ENCODE measurements at places on chromosomes 11 and 22.

GRCh38 chr11:116649268-116649667 lies 123.5 kb downstream of the BUD13 start:
- DNase-seq = no peak

- no peak for DNase-seq
Observed at GRCh38 chr22:20430101-20430719, 7.4 kb downstream of the SCARF2 start.

- no peak for DNase-seq
Observed at GRCh38 chr11:48161951-48162884, 54.4 kb upstream of the OR4B1 start.

DNA sequence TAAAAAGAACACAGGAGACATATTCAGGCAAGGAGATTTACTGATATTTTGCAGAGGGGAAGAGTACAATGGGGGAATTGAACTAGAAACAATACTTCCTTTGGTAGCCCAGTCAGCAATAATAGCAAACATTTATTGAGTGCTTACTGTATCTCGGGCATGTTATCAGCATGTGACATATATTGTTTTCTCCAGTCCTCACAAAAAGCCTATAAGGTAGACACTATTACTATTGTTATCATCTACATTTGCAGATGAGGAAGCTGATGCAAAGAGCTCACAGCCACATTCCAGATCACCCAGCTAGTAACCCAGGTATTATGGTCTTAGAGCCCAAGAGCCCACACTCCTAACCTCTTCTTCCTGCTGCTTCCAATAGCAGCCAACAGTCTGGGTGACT lies 27.9 kb downstream of the NAV2 start:
- DNase-seq = no peak

- no peak for DNase-seq
Observed at GRCh38 chr11:80188076-80188627, 747.3 kb upstream of the TENM4 start.

DNA sequence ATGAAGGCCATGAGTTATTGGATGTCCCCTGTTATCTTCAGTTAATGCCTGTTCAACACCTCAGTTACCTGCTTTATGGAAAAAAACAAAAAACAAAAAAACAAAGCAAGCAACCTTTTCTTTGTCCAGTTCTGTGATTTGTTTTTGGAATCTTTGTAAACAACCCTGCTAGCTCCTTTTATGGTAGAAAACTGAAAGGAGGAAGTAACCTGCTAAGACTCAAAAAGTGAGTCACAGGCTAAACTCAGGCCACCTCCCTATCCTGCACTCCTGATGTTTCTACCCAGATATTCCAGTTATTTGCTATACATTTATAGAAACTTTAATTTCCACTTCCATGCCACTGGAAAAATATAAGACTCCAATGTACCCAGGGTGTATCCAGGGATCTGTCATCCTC lies 20.6 kb upstream of the TLCD5 start:
- DNase-seq = no peak

- DNase-seq = no peak
Observed at GRCh38 chr22:48618326-48618725, 1209.3 kb downstream of the BRD1 start.

DNA sequence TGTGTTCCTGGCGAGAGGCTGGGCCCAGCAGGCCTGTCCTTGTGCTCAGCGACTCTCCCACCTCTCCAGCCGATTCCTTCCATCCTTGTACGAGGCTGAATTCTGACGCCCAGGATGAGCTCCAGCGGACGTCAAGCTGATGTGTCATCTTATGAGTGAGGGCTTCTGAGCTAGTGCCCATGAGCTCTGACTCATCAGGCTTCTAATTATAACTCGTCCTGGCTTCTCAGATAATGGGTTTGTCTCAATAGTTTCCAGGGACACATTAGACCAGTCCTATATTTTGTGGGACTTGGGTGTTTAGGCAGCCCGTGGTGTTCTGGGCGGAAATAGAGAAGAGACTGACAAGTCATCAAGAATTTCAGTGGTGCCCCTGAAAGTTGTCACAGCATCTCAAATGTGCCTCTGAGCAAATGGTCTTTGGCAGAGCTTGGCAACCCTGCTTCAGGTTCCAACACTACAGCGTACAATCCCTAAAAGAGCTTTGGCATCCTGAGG lies 108.2 kb upstream of the CD44 start:
- no peak for DNase-seq

DNA sequence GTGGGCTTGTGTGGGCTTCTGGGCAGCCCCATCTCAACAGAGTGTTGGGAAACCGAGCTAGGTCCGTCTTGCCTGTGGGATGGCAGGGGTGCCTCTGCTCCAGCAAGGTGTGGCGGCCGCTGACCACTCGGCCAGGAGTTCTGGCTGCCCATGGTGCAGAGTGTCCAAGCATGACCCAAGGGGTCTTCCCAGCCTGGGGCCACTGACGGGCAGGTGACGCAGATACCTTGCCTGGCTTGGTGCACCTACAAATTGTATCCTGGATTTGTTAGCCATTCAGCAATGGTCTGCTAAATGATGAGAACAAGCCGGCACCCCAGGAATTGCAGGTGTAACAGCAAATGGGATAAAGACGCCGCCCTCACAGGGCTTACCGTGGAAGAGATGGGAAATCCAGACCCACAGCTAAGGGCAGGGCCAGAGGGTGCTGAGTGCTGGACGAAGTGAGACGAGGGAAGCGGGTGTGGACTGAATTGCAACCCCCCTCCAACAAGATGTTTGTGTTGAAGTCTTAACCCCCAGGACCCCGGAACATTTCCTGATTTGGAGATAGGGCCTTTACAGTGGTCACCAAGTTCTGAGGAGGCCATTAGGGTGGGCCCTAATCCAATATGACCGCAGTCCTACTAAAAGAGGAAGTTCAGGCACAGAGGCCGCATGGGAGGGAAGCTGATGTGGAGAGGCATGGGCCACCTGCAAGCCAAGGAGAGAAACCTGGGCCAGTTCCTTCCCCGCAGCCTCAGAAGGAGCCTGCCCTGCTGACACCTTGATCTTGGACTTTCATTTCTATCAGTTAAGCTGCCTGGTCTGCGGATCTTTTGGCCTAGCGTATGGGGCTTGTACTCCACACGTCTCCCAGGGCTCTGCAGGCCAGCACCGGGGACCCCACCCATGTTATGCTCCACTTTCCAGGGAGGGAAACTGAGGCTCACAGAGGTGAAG lies 45.2 kb upstream of the LINC01488 start:
- no peak for DNase-seq

DNA sequence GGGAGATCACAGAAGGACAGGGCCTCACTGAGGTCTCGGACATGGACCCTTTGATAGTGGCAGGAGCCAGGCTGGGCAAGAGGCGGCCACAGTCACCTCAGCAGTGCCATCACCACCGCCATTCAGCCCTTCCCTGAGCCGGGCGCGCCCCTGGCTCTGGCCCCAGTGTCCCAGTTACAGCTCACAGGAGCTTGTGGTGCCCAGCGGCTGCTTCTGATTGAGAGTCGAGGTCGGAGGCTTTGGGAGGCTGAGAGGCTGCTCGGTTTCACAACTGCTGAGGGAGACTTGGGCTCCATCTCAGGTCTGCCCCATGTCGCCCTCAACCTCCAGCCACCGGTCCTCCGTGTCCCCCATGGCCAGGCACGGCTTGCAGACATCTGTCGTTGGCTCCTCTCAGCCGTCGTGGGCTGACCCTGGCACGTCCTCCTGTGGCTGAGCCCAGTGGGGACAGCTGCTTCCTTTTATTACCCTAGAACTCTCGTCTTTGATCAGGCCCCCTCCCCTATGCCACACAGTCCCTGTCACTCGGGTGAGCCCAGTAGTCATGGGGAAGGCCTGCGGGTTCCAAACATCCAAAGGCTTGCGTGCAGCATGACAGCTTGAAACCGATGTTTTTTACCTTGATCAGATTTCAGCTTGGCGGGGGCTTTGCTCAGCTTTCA lies 28.4 kb upstream of the PPP6R3 start:
- DNase-seq = no peak

- DNase-seq = no peak
Observed at GRCh38 chr11:68135161-68135560, 14.0 kb upstream of the CHKA start.

DNA sequence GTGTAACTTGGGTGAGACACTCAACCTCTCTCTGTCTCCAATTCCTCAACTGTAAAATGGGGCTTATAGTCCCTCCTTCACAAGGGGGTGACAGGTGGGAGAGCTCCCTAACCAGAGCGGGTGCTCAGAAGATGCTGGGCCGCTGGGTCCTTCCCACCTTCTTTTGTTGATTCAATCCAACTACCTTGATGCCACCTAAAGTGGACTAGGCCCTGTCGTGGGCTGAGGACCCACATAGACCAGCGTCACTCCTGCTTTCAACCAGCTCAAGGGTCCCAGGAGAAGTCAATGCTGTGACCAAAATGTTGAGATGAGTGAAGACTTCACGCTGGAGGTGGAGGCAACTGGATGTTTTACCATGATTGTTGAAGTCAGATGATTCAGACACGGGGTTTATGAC lies 72.7 kb upstream of the WNT11 start:
- DNase-seq = no peak

DNA sequence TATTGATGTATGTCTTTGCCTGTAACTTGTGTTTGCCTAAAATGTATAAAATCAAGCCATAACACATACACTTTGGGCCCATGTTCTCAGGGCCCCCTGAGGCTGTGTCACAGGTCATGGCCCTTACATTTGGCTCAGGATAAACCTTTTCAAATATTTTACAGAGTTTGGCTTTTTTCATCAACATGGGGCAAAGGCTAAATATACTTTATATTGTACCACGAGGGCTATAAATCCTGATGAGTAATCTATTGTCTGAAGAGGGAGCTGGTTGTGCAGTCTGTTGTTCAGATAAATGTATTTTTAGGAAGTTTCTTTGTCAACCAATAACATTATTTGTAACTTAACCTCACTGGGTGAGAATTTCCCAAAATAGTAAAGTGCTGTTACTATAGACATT lies 404.6 kb upstream of the DDI1 start:
- DNase-seq = no peak

- DNase-seq = no peak
Observed at GRCh38 chr11:43172477-43172876, 139.3 kb upstream of the API5 start.

DNA sequence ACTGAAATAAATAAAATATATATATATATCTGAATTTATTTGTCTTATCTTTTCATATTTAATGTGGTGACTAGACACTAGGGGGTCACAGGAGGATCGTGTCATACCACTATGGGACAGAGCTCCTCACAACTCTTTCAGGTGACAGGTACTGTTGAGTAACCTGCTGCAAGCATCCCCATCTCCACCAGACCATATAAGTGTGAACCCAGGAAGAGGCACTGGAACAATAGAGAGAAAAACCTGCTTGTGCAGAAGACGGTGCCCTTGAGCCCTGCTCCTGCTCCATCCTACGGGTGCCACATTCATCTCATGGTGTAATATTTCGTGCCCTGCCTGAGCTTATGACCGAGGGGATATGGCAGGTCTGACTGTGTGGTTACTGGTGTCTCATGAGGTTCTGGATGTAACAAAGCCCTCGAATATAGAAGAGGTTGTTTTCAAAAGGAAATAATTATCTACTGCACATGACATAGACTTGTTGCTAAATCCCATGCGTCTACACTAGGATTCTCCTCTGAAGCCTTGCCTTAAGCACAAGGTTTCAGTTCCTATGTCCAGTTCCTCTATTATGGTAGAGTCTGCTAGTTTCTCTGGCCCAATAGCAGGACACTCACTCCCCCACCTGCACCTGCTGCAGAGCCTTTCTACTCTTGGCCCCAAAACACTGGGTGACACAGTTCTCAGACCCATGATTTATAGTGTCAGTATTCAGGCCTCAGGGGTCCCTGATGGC lies 70.4 kb downstream of the GGTLC2 start:
- no peak for DNase-seq
